ENCODE measurements at places on chromosomes 1 and 21.

DNA sequence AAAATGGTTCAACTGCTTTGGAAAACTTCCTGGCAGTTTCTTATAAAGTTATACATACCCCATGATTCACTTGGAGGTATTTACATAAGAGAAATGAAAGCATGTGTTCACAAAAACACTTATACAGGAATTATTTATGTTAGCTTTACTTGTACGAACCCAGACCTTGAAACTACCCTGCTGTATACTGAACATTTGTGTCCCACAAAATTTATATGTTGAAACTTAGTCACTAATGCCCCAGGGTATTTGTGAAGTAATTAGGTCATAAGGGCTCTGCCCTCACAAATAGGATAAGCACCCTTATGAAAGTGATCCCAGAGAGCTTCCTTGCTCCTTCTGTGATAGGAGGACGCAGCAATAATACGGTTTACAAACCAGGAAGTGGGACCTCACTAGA lies 42.7 kb upstream of the B3GALT2 start:
- DNase-seq: no peak

- DNase-seq: no peak
These were observed 22.2 kb downstream of the MRPL39 start for GRCh38 chr21:25584833-25585676.

DNA sequence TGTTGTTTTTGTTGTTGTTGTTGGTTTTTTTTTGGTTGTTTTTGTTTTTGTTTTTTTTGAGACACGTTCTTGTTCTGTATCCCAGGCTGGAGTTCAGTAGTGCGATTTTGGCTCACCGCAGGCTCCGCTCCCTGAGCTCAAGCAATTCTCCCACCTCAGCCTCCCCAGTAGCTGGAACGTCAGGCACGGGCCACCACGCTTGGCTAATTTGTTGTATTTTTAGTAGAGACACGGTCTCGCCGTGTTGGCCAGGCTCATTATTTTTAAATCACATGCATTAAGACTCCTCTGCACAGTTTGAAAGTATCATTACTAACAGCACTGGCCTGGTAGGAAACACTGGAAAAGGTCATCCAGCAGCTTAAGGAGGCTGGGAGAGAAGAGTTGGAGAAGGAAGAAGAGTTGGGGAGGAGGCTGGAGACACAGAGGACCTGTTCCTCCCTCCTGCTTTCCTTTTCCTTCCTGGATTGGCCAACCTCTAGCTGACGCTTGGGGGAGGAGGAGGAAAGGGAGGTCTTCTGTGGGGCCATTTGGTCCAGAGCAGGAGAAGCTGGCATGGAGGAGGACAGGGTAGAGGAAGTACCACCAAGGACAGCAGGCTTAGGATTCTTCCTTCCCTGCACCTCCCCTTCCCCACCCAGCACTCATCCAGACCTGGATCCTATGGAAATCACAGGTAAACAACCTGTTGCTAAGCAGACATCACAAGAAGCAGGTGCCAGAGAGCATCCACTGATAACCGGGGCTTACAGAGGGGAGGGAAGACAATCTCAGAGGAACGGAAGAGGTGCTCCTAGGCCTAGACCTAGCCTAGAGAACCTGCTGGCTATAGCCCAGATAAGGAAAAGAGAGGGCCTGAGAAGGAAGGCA lies 71.9 kb upstream of the GOLT1A start:
- no peak for DNase-seq

GRCh38 chr21:42215942-42216725 lies 2.8 kb upstream of the ABCG1 start:
- no peak for DNase-seq

GRCh38 chr1:192265516-192266173 lies 51.1 kb upstream of the RGS21 start:
- DNase-seq: no peak

Data from activated naive CD4-positive, alpha-beta T cell treated with Interleukin-2 at 50 U/mL for 16 hours (primary cell).